ENCODE measurements at places on chromosomes 7 and 10.
A peak's percentile ranks its signal among the peaks of the same experiment; 100 is the strongest.

DNA sequence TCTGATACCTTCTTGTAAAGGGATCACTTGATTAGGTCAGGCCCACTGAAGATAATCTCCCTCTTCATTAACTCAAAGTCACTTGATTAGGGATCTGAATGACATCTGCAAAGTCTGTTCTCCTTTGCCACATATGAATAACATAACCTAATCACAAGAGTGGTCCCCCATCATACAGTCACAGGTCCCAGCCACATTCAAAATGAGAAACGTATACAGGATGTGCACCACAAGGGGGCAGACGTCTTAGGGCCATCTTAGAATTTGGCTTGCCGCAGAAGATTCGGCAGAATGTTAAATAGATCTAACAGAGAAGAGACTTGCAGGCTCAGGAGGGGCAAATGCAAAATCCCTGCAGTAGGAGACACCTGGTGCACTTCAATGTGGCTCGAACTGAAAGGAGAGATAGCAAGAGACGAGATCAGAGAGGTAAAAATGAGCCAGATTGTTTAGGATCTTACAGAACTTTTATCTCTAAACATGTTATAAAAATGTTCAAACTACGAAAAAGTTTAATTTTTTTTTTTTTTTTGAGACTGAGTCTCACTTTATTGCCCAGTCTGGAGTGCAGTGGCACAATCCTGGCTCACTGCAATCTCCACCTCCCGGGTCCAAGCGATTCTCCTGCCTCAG lies 10.4 kb upstream of the SMC3 start:
- peak; percentile 62 for DNase-seq

- no peak for DNase-seq
These were observed 240.3 kb upstream of the KAT6B start for GRCh38 chr10:74586088-74586585.

GRCh38 chr10:91635401-91636400 lies 2.8 kb upstream of the PPP1R3C start:
- DNase-seq, result no peak

GRCh38 chr7:87119581-87119980 lies 32.7 kb upstream of the DMTF1 start:
- DNase-seq, result no peak

- peak; percentile 70 for DNase-seq
These were observed at the start of gene SLC4A2 for GRCh38 chr7:151059367-151060112. Gene SLC4A2 (plus strand): TSS chr7:151059589. CDS start chr7:151061988, 2,399 bp downstream.

- DNase-seq, result no peak
These were observed 327.3 kb downstream of the PTEN start for GRCh38 chr10:88190540-88191235.

GRCh38 chr7:90595801-90596670 lies at the start of gene CDK14:
Gene CDK14 (plus strand): TSS chr7:90596321. CDS start chr7:90596628, 307 bp downstream.
- DNase-seq, result peak; percentile 38

GRCh38 chr7:92768501-92769393 lies 67.6 kb downstream of the CDK6 start:
- no peak for DNase-seq

GRCh38 chr7:102917436-102918353 lies 4.9 kb downstream of the LRRC17 start:
- DNase-seq, result no peak

- DNase-seq, result no peak
These were observed 732.8 kb downstream of the POM121L12 start for GRCh38 chr7:53768186-53768585.

DNA sequence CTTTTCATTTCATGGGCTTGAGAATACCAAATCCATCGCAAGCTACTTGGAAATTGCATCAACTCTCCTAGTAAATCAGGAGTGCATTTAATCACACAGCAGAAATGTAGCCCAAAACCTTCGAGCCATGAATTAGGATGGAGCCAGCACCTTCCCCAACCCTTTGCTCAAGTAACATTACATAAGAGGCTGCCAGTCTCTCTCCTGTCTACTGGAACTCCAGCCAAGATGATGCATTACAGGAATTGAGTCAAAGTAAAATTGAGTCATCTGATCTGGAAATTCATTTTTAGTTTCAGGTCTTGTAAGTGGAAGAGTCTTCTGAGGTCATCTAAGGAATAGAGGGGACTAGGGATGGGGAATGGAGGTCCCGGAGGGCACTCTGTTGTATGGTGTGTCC lies 69.7 kb upstream of the FHIP2A start:
- no peak for DNase-seq

DNA sequence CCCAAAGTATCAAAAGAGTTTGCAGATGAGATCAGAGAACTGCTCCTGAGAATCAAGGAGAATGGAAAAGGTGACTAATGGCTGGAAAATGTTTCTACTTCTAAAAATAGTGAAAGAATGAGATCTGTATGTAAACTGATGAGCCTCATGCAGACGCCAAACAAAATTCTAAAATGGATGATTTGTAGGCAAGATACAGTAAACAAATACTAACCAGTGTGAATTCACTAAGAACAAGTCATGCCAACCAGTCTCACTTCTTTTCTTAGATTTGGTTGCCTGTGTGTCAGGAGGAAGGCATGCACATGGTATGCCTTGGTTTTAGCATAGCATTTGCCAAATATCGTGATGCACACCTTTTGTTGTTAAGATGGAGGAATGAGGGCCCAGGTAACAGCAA lies 94.9 kb upstream of the PIK3CG start:
- DNase-seq, result no peak

DNA sequence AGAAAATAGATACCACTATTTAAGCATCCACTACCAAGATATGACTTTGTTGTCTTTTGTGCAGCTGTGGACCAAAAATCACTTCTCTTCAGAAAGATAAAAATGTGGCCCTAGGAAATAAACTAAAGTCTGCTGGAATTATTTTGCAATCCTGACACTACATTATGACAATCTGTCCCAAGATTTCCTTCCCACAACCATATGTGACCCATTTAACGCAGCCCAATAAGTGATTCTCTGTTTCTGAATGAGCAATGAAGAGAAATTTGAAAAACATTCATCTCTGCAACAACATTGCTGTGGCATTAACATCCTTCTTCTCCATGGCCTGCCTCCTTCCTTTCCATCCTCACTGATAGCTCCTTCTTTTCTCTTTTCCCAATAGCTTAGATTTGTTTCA lies 212.0 kb downstream of the TSPAN12 start:
- no peak for DNase-seq

- DNase-seq, result no peak
These were observed 4.9 kb upstream of the PHKG1 start for GRCh38 chr7:56097700-56098099.

GRCh38 chr7:100457033-100457432 lies 7.0 kb downstream of the SPACDR start:
- no peak for DNase-seq

DNA sequence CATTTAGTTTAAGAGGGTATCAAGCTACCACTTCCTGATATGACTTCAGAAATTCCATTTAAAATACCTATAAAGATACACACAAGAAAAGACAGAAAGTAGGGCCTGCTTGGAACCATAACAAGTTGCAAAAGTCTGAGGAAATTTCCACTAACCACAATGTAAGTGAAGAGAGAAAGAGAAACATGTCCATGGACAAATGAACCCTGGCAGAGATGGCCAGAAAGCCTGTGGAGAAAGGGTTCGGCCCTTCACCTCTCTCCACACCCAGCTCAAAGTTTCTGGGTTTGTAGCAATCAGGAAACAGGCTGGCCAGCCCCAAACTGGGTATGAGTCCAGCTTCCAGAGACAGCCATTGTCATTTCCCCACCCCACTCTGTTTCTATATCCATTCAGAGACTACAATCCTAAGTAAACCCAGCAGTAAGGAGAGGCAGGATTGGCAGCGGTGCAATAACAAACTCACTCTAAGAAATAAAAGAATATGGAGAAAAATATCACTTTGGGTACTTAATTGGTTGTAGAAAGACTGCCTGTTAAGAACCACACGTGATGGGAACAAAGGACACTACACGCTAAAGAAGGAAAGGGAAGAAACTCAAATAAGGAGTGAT lies 71.1 kb downstream of the STK17A start:
- no peak for DNase-seq

DNA sequence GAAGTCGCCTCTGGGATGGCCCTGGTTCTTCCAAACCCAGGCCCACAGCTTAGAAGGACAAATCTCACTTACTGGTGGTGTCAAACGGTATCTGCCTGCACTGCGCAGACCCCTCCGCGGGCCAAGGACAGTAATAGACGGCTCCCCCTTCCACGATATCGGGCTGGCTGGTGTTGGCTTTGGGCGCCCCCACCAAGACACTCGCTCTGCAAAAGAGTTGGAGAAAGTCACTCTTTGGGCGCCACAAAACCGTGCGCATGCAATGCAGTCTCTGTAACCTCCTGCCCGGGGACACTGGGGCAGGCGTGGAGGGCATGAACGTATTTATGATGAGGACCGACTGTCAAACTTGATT lies 1.1 kb downstream of the ITGA8 start:
- no peak for DNase-seq

GRCh38 chr7:30988351-30989005 lies 24.7 kb downstream of the GHRHR start:
- DNase-seq, result no peak

DNA sequence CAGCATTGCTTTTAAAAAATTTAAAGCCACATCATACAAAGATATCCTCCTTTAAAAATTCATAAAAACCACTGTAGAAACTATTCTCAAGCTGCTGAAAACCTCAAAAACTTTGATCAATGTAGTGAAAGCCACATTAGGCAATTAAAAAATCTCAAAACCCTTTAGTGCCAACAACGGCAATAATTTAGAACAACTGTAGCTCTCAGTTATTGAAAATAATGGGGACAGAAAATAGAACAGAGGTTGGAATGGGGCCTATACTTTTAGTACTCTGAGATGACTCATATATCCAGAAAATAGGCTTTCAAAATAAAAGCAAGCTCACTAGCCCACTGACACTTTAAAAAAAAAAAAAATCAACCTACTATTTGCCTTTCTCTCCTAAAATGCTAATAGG lies 87.5 kb downstream of the GSAP start:
- no peak for DNase-seq

DNA sequence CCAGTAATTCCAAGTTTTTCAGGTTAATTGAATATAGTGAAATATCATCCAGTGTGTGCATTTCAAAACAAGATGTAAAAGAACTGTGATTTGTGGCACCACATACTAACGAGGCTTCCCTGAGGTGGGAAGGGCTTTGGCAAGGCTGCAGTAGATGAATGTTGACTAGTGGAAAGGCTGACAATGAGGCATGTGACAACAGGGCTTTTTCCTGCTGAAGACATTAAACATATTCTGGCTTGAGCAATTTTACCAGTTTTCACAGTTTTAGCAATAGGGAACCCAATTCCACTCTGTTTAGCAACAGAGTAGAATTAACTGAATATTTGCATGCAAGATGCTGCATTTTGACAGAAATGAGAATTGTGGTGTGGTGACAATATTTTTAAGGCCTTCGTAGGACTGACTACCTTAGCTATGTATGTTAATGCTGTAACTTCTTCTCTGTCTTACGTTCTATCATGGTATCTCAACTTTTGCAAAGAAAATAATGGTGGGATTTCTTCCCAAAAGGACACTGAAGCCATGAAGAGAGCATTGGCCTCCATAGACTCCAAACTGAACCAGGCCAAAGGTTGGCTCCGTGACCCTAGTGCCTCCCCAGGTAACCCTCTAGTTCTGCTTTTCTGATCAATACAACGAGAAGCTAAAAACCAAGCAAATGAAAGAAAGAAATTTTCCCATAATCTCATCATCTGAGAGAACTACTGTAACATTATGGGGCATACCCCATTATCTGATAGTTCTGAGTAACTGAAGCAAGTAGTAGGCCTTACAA lies 68.5 kb downstream of the AP3M1 start:
- no peak for DNase-seq

DNA sequence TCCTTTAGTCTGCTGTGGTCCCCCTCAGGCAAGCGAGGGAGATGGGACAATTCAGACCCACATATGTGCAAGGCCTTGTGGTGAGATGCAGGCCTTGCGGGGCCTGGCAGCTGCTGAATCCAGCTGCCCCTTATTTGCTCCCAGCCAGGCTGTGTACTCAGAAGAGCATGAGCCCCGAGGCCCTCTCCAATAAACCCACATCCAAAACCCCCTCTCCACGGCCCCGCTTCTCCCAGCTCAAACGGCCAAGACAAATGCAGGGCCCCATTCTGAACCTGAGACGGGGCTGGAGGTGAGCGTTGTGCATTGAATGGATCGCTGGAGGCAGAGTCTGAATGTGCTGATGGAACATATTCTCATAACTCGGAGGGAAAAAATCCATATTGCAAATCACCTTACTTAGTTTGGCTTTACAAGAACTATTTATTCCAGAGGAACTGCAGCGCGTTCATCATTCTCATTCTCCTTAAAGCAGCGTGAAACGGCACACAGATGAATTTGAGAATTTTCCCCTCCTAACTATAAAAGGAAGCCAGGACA lies 169.2 kb upstream of the LYZL2 start:
- no peak for DNase-seq

DNA sequence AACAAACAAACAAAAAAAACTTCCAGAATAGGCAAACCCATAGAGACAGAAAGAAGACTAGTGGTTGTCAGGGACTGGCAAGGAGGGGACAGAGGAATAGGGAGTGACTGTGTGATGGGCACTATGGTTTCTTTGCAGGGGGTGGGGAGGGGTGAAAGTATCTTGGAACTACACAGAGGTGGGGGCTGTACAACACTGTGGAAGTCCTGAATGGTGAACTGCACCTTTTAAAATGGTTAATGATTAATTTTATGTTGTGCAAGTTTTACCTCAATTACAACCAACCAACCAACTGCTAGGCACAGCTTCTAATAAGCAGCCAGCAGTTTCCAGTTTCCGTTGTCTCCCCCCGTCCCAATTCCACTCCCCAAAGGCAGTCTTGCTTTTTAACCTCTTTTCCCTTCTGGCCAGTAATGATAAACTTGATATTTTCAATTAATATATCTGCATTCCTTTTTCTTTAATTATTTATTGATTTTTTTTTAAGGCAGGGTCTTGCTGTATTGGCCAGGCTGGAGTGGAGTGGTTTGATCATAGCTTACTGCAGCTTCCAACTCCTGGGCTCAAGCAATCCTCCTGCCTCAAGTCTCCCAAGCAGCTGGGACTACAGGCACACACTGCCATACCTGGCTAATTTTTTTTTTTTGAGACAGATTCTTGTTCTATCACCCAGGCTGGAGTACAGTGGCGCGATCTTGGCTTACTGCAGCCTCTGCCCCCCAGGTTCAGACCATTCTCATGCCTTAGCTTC lies 46.8 kb downstream of the HIP1 start:
- DNase-seq, result no peak
